ENCODE measurements at places on chromosomes 1 and 21.

GRCh38 chr1:10672343-10673050 lies 123.9 kb downstream of the CASZ1 start:
- no peak for DNase-seq

DNA sequence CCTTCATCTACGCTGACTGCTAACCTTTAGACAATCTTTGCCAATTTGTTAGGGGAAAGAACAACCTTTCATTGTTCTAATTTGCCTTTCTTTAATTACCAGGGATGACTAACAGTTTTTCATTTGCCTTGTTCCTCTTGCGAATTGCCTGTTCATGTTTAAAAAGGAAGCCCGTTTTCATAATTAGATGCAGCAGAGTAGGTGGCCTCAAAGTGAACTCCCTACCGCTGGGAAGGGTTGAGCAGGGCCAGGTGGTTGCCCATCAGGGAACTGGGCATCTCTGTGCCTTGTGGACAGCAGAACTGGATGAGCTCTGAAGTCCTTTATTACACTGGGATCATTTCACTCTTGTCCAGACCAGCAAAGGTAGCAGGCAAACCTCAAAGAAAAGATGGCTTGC lies 59.0 kb downstream of the HIVEP3 start:
- DNase-seq = no peak

GRCh38 chr1:244186372-244186771 lies 135.3 kb downstream of the ZBTB18 start:
- DNase-seq = no peak

- DNase-seq = no peak
These were observed 603.2 kb upstream of the PKN2 start for GRCh38 chr1:88080875-88081274.

DNA sequence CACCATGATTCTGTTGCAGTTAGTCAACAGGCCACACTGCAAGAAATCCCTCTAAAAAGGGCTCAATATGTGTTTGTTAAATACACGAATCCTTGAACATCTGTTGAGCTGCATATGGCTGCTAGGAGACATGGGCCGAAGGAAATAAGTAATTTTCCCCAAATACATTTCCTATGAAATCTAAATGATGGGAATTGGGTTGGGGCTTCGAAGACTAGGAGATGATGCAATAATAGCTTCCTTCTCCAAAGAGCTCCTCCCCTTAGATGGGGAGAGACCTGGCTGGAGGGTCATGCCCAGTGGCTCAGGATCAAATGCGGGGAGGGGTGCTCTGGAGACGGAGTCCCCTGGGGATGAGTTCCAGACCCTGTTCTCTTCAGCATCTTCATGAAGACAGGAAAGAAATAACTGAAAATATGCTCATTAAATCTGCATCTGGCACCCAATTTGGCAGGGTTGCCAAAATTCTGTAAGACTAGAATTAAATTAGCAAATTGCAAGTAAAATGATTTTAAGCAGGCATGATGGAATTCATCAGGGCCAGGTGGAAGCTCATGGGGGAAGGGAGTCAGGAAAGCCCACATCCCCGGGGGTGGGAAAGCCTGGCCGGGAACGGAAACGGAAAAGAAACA lies 165.0 kb upstream of the EDN2 start:
- no peak for DNase-seq

- DNase-seq = peak; percentile 17
These were observed 5.8 kb downstream of the TTC13 start for GRCh38 chr1:230972855-230973271.

GRCh38 chr1:203996126-203996525 lies 76.8 kb upstream of the SOX13 start:
- no peak for DNase-seq

DNA sequence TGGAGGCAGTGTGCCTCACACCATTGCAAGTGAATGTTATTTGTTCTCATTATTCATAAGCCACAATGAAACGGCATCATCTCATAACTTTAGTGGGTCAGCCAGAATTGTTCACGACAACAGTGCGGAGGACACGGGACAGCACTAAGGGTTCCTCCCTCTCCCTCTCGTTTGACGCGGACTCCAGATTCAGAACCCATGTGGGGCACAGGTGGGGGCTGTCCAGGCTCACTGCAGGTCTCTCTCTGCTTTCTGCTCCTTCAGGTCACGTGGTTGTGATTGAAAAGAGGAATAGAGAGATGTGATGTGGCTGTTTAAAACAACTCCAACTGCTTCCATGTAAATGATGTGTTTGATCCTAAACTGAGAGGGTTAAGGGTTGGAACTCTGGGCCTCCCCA lies 13.5 kb downstream of the RUNX1 start:
- DNase-seq = no peak

- DNase-seq = no peak
These were observed 651.8 kb downstream of the LMO4 start for GRCh38 chr1:87980494-87980893.

GRCh38 chr1:167168424-167168823 lies 52.3 kb upstream of the POU2F1 start:
- no peak for DNase-seq

- DNase-seq = peak; percentile 30
These were observed 46.1 kb upstream of the FMO2 start for GRCh38 chr1:171138980-171139379.

DNA sequence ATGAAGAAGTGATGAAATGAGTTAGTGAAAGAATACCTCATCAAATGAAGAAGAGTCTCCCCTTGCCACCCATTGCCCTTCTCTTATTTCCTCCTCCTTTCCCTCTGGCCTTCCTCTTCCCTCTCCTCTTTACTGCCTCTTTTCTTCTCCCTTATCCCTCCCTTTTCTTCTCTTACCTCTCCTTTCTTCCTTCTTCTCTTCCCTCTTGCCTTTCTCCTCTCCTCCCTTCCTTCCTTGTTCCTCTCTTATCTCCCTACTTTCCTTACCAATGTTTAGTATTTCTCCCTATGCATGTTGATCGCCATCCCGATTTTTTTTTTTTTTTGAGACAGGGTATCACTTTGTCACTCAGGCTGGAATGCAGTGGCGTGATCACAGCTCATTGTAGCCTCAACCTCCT lies 8.8 kb downstream of the MROH7 start:
- no peak for DNase-seq

GRCh38 chr1:62841587-62842169 lies 57.7 kb downstream of the ATG4C start:
- DNase-seq = peak; percentile 52

All from fibroblast of skin of right quadriceps (primary cell).